ENCODE measurements at places on chromosomes 2 and 18.

DNA sequence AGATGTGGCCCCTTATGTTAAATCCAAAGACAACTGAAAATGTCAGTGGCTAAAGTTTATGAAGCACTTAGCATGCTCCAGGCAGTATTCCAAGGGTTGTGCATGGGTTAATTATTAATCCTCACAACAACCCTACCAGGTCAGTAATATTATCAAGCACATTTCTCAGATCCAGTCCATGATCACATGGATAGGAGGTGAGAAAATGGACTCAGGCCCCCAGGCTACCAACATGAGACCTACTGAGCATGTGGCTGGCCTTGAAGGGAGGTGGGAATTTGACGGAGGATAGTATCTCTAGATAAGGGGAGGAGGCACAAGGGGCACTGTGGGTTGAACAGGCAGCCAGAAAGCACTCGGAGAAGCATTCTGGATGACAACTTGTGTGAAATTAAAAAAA lies 412.0 kb downstream of the MEIS1 start:
- no peak for DNase-seq

DNA sequence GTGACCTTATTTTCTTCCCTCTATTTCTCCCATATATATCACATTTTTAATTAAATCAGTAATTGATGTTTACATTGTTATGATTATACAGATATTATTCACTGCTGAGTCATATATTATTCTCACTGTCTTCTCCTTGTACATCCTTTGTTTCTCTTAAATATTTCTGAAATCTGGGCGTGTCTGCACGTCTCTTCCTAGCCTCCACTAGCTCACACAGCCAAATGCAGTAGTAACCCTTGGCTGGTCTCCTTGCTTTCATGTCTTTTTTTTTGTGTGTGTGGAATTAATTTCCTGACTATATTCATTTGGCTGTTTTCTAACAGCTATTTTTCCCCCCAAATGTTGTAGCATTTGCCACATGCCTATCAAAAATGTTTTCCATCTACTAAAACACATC lies 15.8 kb downstream of the CCNYL1 start:
- no peak for DNase-seq

- no peak for DNase-seq
These were observed 13.8 kb downstream of the METTL4 start for GRCh38 chr18:2557536-2557935.

GRCh38 chr2:182078988-182079602 lies 93.4 kb downstream of the PPP1R1C start:
- no peak for DNase-seq

- DNase-seq: no peak
These were observed 49.3 kb downstream of the MTERF4 start for GRCh38 chr2:241052677-241053360.

DNA sequence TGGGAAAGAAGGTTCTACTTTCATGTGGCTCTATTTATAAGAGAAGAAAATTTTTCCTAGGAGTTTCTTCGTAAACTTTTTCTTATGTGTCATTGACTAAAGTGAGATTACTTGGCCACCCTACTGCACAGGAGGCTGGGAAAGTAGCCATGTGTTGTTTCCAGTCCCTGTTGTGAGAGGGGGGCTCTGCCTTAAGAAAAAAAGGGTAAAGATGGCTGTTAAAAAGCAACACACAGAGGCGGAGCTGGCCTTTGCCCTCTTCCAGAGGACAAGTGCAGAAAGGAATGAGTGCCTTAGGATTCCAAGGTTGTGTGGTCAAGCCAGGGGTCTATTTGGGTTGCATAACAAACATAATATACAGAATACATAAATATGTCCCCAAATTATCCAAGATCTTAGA lies 230.0 kb upstream of the CXCR4 start:
- no peak for DNase-seq

GRCh38 chr2:61287254-61287653 lies 125.3 kb downstream of the C2orf74 start:
- DNase-seq: no peak

GRCh38 chr2:9968553-9969497 lies 17.3 kb downstream of the GRHL1 start:
- DNase-seq: no peak

GRCh38 chr2:191155608-191156071 lies 4.8 kb upstream of the STAT4 start:
- no peak for DNase-seq

DNA sequence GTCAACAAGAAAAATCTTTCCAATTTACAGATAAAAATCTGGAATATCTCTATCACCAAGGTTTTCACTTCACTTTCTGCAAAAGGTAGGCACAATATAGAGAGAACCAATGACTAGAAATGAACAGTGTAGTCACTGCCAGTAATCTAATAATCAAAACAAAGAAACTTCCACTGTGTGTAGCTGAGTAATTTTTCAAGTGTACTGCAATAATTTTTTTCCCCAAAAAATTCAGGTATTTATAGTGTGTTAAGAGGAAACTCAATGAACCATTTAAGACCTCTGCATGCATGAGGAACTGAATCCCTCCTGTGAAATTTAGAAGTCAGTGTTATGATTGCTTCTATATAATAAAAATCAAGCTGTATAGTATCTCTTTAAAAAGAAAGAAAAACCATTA lies 121.8 kb downstream of the MEMO1 start:
- no peak for DNase-seq

DNA sequence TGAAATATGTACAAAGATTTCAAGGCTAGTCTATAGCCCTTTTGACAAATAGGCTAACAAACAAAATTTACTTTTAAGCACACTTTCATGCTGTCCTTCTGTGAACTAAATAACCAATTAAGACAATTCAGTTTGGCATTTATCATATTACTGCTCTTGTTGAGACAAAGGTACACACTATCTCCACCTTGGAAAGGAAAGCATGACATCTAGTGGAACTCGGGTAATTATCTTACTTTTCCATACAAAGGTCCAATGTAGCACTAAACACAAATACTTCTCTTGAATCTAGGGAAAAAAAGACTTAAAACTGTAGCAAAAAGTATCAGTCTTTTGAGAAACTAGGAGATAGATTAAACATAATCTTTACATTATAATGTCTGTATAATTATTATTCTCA lies 125.0 kb upstream of the CD226 start:
- no peak for DNase-seq

GRCh38 chr2:147353072-147353381 lies 491.8 kb upstream of the ACVR2A start:
- no peak for DNase-seq

DNA sequence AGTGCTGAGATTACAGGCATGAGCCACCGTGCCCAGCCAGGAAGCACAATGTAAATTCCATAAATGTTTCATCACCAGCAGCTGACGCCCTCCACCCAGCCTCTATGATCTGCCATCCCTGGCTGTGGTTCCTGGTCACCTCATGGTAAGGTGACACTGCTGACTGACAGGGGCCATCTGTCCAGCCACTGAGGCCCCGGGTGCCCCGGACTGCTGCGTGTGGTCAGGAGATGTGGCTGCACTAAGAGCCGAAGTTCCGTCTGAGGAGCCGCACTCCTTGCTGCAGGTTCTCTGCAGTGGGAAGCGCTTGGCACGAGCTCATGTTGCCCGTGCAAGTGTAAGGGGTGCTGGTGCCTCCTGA lies 10.9 kb downstream of the NTSR2 start:
- no peak for DNase-seq

DNA sequence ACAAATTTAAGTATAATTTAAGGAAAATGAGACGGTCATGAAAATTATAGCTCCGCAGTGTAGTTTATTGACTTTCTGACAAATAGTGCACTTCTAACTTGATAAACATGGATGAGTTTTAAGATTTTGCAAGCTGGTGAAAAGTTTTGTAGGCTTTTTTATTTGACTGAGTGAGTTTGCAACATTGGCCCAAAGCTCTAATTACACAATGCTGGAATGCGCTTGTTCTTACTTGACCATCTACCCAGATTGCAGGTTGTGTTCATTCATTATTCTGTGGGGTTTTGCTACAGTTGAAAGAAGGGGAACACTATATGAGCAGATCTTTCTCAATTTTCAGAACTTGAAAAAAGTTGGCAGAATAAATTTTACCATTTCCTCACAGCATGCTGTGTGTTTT lies 13.5 kb downstream of the SPOPL start:
- DNase-seq: no peak

DNA sequence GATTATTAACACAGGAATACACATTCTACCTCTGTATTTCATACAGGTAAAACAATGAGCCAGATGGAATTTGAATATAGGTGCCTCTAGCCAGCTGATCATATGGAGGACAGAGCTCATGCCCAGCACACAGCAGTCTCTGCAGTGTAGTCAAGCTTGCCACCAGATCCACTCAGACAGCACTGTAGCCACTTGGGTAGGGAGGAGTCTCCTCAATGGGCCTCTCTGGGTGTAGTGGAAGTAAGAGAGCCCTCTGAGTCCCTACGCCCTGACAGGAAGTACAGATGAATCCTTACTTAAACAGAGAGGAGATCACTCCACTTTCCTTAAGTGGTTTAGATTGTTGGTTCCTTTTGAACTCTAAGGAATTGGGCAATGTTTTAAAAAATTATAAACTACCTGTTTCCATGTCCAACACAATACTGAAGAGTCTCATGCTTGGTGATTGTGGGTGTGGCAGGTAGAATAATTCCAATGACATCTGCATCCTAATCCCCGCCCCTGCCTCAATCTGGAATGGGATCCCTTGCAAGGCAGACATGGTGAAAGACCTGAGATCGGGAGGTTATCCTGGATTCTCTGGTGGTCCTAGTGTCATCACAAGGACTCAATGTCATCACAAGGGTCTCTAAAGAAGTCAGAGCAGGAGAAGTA lies 23.0 kb upstream of the TMEM200C start:
- DNase-seq: no peak

DNA sequence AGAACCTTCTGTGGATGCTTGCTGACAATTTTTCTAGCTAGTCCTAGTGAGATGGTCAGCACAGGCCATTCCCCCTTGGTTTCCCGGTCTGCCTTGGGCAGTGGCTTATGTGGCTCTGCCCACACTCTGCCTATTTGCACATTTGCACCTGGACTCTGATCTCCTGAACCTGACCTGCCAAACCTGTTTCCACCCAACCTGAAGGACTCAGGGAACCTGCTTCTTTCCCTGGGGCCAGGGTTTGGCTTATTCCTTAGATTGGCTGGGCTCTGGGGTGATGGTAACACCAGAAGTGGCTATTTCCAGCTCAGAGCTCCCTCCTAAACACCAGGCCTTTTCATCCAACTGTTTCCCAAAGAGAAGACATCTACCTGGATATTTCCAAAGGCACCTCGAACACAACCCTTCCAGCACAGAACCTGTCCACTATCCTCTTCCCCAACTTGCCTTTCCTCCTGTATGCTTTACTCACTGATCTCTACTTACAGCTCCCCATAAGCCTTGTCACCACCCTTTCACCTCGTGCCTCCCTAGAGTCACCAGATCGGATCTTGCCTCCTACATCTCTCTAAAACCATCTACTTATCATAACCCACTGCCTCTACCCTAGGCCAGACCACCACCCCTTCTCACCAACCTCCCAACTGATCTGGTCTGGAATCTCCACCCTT lies 5.8 kb upstream of the MTA3 start:
- DNase-seq: no peak

- DNase-seq: no peak
These were observed 63.6 kb downstream of the KCNG3 start for GRCh38 chr2:42430188-42430587.

DNA sequence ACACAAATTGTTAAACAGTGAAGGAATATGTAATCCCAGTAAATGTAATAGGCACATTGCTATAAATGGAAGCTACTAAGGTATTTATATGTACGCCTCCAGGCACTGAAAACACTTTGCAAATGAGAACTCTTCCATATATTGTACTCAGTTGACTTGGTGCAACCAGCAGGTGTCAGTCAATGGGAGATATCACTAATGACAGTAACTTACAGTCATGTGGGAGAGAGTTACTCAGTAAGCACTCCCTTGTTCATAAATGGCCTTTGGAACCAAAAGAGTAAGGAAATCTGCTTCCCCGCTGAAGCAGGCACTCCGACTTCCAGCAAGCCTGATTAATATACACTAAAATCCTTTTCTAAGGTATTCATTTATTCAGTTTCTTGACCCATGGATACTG lies 5.9 kb downstream of the MDH1 start:
- DNase-seq: no peak

GRCh38 chr2:37244017-37244416 lies 12.6 kb downstream of the NDUFAF7 start:
- DNase-seq: no peak

GRCh38 chr2:36462311-36462935 lies 106.8 kb downstream of the CRIM1 start:
- DNase-seq: no peak

- DNase-seq: no peak
These were observed 152.5 kb upstream of the AQP4 start for GRCh38 chr18:27017901-27018500.

- DNase-seq: no peak
These were observed 84.8 kb downstream of the ACTR3 start for GRCh38 chr2:113974727-113975126.

- DNase-seq: no peak
These were observed 60.5 kb downstream of the COX7A2L start for GRCh38 chr2:42300527-42300926.

DNA sequence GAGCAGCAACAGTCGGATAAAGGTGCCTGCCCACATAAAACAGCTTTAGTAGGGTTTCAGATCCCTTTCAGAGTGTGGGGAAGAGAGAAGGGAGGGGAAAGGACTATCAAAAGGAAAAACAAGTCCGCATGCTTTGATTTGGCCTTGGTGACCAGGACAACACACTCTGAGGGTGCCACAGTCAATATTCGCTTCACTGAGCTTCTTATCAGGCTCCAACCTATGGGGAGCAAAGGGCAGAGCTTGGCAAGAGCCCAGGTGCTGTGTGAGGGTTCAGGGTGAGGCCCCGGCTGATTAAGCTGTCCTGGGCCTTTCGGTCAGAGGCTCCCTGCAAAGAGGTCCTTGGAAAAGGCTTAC lies 237.4 kb upstream of the SMAD2 start:
- no peak for DNase-seq

DNA sequence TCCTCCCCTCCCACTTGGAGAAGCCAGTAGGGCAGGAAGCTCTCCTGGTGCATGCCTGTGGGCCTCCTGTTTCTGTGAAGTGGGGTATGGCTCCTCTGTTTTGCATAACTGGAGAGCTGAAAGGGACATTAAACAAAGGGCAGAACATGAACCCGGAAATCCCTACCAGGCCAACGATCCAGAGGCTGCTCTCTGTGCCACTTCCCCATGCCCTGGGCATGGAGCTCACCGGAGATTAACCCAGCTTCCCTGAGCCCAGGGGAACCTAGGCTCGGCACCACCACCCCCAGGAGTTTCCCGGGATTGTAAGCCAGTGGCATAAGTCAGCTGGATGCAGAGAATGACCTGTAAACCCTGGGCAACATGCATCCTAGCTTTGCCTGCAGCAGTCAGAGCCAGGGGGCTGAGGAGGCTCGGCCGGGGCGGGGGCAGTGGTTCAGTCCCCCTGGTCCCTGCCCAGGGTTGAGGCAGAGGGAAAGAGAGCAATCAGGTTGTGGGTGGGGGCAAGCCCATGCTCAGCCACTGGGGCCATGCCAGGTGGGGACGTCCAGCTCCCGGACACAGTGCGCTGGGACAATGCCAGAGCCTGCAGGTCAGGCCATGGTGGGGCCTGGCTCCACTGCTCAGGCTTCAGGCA lies 49.5 kb downstream of the TIMM21 start:
- DNase-seq: no peak

DNA sequence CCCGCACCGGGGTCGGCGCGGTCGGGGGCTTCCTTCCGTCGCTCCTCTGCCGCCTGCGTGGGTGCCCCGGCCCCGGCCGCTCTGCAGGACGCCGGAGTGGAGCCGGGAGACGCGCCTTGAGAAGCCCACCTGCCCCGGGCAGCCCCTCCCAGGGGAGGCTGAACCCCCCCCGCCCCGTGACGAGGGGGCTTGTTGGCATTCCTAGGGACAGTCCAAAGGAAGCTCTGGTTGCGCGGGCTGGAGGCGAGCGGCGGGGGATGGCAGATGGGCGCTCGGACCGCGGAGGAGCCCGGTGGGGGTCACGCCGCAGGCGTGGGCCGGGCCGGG lies 133.5 kb upstream of the MGAT5 start:
- no peak for DNase-seq
